NCI-H460 (cell line): ENCODE measurements at places on chromosomes 5 and 9.

GRCh38 chr5:142669477-142669876 is 16.4 kb downstream of the FGF1 start:
- DNase-seq: no peak

GRCh38 chr5:58760222-58760621 is 177.3 kb downstream of the RAB3C start:
- DNase-seq: no peak

DNA sequence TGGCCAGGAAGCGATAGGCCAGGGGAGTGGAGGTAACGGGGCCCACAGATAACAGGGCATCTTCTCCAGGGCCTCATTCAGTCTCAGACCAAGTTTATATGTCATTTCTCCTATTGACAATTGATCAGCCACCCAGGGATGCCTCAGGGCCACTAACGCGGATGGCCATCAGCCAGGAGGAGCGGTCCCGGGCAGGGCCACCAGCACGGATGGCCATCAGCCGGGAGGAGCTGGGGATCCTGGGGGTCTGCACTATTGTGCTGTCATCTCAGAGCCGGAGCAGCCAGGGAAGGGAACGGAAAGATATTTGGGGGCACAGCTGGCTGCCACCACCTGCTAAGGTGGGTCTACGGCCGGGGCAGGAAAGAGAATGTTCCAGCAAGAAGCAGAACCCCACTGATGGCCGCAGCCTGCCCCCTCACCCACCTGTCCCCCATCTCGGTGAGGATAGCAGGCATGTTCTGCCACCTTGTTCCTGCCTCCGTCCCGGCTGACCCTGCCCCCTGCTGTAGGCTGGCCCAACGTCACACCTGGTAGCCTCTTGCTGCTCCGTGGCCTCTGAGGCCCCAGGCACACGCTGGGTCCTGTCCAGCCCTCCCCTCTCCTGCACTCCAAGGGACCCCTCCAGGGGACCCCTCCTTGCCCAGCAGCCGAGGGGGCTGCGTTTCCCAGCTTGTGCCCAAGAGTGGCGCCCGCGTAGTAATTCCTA is 21.5 kb upstream of the UBAC1 start:
- no peak for DNase-seq

GRCh38 chr5:29134418-29134817 is 2059.1 kb upstream of the CDH6 start:
- no peak for DNase-seq

GRCh38 chr9:115098226-115098965 is 19.6 kb downstream of the TNC start:
- DNase-seq: no peak

GRCh38 chr5:112303685-112304084 is 115.4 kb downstream of the EPB41L4A start:
- DNase-seq: no peak

- DNase-seq: no peak
These were observed 163.5 kb upstream of the OTULINL start for GRCh38 chr5:14417792-14418765.

DNA sequence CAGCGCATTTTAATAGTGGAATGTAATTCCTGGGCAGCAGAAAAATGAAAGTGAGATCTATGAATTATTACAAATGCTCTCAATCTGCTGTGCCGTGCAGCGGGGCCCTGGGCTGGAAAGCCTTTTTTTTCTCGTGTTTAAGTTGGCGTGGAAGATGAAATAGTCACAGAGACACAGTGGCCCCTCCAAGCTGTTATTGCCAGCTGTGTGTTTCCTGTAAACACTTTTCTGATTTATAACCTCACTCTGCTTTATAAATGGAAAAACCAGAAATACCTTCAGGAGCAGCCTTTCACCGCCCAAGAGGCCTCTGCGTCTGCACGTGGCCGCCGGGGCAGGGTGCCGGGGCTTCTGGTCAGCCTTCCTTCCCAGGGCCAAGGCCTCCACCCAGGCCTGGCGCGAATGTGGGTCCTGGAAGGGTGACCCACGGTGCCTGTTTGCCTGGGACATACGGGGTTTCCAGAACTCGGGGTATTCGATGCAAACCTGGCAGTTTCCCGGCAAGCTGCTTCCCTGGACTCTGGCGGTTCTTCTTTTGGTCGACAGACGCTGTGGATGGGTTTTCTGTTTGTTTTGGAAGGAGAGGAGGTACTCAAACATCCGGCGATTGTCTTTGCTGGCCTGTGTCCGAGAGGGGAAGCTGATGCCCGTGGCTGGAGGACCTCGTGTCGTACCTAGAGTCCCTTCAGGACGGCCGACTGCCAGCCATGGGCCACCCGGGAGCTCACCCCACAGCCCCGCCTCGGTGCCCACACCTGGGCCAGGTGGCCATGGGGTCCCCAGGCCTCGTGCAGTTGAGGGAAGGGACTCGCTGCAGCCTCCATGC is 256.7 kb downstream of the PARP8 start:
- no peak for DNase-seq

DNA sequence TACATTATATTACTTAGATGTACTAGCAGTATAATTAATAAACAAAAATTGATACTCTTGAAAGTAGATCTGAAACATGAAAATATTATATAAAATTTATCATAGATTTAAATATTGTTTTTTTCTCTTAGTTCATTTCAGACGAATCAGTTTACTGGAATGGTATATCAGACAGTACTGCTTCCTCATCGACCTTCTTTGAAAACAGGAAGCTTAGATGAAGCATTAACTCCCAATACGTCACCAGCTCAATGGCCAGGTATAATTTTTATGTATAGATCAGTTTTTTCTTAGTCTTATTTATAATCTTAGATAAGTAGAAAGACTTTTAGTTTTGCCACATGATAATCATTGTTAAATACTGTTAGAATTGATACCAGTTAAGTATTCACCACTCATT is 106.3 kb downstream of the DMXL1 start:
- no peak for DNase-seq

GRCh38 chr9:115327436-115328122 is 209.6 kb upstream of the TNC start:
- no peak for DNase-seq

DNA sequence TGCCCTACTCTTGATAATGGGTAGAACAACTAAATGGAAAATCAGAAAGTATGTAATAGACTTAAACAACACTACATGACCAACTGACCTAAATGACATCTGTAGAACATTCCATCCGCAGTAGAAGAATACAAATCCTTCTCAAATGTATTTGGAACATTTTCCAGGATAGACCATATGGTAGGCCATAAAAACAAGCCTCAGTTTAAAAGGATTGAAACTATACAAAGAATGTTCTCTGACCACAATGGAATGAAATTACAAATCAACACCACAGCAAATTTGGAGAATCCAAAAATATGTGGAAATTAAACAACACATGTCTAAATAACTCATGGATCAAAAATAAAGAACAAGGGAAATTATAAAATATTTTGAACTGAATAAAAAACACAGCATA is 189.2 kb downstream of the NDUFS4 start:
- no peak for DNase-seq

DNA sequence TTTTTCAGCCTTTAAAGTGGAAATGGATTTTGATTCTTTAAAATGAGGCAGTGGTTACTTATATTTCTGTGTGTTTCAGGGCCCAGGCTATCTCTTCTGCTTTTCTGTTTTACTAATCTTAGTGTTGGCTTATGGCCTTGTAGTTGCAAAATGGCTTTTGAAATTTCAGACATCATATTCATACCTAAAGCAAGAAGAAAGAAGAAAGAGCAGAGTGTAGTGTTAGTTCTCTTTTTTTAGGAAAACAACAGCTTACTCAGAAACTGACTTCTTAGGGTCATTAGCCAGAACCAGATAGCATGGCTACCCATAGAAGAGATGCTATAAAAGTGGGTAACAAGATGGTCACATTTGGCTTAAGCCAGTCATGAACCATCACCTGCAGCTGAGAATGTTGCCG is 20.9 kb downstream of the ZBED3 start:
- no peak for DNase-seq

DNA sequence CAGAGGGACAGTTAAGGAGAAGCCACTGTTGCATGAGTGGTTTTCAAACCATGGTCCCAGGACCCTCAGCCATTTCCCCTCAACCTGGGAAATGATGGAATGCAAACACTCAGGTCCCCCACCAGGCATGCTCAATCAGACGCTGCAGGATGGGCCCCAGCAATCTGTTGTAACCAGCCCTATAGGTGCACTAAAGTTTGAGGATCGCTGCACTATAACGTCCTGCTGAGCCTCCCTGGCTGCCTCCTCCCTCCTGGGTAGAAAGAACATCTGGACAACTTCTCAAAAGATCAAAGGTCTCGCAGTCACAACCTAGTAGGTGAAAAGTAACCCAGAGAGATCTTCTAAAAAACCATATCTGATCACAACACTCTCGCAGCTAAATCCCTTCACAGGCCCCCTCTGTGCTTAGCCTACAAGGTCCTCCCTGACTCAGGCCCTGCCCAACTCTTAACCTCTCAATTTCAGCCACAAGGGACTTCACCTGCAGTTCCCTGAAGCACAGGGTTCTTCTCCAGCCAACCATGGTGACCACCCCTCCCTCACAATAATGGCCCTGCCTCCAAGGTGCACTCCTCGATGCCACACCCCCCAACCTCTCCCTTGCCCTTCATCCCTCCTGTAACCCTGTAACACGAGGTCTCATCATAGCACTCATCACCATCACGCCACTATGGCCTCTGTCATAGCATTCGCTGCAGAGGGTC is 3.5 kb downstream of the SHB start:
- no peak for DNase-seq

- no peak for DNase-seq
These were observed 1.5 kb upstream of the SIT1 start for GRCh38 chr9:35651956-35652828.

DNA sequence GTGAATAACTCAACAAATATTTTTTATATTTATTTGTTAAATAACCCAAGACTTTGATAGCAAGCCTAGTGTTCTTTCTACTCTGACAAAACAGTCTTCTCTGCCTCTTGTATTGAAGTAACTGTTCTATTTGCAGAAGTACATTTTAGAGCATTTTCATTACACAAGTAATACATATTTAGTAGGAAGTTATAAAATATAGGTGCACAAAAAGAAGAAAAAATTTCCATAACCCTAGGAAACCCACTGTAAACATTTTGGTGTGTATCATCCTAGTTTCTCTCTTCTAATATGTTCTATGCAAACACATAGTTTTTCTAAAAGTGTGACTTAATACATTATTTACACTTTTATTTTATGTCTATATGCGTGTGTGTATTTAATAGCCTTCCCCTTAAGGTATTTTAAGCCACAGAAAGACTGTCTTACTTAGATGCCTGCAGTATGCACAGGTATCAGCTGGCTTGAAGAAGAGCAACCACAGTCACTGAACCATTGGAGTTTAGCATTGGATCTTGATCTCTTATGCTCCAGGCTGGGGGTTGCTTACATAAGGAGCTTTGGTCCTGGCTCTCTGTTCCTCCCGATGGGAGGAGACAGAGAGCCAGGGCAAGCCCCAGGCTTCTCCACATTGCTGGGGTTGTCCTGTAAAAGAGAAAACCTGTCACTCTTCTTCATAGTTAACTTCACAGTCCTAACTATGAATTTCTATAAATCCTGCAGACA is 3.8 kb downstream of the SELENOP start:
- DNase-seq: no peak

- no peak for DNase-seq
These were observed 16.3 kb upstream of the PITX1 start for GRCh38 chr5:135050244-135050767.

DNA sequence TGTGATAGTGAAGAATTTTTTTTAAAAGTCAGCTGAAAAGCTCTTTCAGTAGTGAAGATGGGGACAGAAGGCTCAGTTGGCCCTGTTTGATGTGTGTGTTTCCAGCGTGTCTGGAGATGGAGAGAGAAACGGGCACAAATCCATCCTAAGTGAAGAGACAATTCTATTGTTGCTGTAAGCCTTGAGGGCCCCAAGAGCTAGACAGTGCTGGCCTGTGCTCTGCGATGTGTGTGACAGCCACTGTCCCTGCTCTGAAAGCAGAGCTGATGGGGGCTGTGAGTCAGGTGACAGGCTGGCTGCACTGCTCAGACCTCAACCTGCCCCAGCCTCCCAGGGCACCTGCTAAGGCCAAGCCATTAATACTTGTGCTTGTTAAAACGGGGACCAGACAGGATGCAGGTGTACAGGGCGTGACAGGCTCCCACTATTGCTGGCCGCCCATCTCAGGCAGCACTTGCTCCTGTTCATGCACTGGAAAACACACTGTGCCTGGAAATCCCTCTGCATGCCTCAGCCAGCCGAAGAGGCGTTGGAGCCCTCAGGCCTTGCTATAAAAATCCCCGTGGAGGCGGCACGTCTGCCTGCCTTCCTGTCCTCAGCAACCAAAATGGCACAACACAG is 44.6 kb upstream of the SEMA4D start:
- no peak for DNase-seq

DNA sequence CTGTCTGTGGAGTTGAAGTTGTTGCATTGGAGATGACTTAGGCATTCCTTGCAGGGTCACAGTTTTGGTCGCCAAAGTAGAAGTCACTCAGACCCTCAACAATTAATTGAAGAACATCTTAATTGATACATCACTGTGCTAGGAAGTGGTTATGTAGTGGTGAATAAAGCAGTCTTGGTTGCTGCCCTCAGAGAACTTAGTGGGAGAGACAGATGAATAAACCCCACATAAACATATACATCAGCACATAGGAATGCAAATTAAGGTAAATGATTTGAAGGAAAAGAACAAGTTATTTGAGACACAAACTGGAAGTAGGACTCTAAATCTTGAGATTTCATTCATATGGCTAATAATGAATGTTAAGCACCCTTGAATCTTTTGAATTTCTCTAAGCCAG is 25.7 kb downstream of the FAM174A start:
- DNase-seq: no peak

DNA sequence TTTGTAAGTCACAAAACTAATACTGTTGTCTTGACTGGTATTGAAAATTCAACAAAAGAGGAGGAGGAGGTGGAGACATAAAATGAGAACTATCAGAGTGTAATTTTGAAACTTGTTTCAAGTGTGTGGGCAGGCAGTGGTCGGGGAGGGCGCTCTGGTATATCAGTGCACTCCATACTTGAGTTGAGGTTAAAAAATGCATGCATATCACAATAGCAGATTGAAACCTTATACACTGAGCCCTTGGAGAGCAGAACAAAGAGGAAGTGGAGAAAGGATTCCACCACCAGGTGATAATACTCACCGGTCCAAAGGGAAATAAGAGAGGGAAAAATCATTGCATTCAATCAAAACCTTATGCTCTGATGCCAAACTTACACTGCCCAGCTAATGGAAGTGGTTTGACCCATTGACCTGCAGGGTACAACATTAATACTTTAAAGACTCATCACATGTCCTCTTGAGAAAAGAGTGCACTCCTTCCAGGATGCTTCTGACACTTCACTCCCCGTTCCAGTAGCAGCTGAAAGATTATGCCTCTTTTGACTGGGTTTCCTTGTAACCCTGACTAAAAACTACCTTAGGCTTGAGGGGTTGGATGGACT is 79.5 kb upstream of the FAM169A start:
- no peak for DNase-seq
